Mesothelial cell of epicardium (in vitro differentiated cells): ENCODE measurements at places on chromosomes 5 and 9.

DNA sequence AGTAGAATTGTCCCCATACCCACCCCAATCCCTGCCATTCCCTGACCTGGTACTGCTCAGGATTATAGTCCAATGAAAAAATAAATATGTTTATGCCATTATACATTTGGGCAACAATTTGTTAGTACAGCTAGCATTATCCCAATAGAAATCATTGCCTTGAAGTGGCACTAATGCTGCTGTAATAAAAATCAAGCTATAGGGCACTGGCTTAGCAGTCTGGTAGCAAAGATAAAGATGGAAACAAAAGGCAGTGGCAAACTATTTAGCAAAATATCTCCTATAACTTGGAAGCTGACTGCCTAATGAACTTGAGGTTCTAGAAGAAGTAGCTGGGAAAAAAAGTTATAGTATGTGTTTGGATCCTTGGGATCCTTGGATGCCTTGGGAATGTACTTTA lies 2.2 kb upstream of the TOPORS start:
- DNase-seq, result no peak

- peak; percentile 54 for DNase-seq
Measured at GRCh38 chr9:137241490-137242268, 592 bp downstream of the TUBB4B start.

GRCh38 chr5:58360794-58361193 lies 99.1 kb downstream of the PLK2 start:
- no peak for DNase-seq

DNA sequence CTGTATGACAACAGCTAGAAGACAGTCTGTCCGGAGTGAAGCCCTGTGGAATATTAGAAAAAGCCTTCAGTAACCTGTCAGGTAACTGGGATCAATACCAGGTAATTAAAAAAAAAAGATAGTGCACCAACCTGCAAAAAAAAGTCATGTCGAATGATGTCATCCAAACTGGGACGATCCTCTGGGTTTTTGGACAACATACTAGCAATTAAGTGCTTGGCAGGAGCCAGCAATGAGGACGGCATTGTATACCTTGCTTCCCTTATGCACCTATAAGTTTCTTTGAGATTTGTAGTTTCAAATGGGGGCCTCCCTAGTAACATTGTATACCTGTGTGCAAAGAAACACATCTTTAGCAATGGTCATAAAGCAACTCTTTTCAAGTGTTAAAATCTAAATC lies 2.8 kb downstream of the PLK2 start:
- no peak for DNase-seq

- DNase-seq, result no peak
Measured at GRCh38 chr5:16065831-16066230, 113.8 kb downstream of the MARCHF11 start.

GRCh38 chr5:139426203-139426885 lies 13.0 kb downstream of the DNAJC18 start:
- no peak for DNase-seq

DNA sequence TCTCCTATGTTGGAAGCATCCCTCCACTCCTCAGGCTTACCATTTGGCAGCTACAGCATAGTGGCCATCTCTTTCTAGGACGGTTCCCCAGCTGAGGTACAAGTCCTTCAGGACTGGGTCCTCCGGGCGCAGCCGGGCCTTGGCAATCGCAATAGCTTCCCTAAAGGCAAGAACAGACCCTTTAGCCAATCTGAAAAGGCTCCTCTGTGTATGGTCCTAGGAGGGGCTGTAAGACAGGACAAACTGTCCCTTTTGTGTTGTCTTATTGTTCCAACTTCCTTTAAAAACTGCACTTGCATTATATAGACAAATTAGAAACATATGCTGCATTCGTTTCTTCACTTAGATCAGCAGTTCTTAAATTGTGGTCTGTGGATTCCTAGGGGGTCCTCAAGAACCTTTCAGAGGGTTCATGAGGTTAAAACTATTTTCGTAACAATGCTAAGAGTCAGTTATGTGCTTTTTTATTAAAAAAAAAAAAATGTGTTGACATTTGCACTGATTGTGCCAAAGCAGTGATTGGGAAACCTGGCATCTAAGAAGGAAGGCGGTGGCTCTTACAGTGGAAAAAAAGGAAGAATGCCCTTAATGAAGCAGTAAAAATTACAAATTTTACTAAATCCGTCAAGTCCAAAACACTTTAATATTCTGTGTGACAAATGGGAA lies 38.7 kb downstream of the GEMIN5 start:
- DNase-seq, result no peak

- DNase-seq, result no peak
Measured at GRCh38 chr9:99181621-99182020, 40.1 kb downstream of the ALG2 start.

GRCh38 chr5:96294884-96295202 lies 138.2 kb downstream of the PCSK1 start:
- no peak for DNase-seq

DNA sequence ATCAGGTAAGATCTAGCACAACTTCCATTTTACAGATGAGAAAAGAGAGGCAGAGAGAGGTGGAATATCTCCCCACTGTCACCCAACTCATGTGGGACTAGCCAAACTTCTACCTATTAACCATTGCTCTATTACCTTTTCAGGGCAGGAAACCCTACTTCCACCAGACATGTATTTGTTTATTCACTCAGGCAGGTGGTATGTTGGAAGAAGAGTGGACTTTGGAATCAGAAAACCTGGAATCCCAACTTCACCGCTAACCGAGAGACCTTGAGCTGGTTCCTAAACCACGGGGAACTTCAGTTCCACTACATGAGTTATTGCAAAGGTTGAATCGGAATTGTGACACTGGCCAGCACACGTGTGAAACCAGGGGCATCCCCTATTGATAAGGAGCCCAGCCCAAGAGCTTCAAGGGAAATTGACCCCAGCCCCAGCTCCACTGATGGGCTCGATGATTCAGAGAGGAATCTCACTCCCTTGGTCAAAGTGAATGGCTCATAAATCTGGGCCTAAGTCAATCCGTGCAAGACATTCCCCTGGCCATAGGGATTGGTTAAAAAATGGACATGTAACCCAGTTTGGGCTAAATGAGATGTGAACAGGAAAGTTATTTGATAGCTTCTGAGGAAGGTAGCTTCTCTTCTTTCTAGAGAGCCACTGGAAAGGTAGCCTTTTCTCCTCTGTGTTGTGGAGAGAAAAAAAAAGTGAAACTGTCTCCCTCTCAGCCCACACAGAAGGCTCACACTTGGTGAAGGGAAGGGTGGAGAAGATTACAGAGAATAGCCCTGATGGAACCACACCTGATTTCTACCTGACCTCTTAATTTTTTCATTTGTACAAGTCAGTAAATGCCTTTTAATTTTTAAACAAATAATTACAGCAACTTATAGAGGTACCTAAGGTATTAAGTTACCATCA lies 5.5 kb upstream of the GLIS3 start:
- DNase-seq, result no peak

DNA sequence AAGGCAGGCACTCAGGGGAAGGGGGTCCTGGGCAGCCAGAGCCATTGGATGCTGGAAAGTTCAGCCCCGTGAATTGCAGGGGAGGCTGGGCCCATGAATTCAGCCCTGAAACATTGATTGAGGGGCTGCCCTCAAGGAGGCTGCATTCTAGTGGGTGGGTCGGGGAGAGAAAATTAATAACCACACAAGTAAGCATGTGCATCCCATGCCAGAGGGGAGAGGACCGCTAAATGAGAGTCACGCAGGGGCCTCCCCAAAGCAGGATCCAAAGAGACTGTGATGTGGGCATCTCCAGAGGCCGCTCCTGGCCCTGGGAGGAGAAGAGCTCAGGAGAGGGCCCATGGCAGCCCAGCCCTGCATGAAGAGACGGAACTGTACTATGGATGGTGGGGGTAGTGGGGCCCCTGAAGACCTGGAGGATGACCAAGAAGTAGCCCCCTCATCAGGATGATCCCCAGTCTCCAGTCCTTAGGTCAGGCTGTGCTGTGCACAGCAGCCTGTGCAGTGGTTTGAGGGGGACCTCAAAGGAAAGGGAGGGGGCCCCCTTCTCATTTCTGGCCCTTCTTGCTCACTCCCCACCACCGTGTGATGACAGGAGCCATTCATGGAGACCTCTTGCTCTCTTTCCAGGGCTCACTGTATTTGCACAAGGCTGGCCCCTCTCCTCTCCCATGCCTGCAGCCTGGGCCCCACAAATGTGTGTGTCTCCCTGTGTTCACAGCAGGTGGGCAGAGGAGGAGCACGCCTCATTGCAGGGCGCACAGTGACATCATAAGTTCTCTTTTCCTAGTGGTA lies 233.6 kb upstream of the IRX1 start:
- DNase-seq, result no peak

DNA sequence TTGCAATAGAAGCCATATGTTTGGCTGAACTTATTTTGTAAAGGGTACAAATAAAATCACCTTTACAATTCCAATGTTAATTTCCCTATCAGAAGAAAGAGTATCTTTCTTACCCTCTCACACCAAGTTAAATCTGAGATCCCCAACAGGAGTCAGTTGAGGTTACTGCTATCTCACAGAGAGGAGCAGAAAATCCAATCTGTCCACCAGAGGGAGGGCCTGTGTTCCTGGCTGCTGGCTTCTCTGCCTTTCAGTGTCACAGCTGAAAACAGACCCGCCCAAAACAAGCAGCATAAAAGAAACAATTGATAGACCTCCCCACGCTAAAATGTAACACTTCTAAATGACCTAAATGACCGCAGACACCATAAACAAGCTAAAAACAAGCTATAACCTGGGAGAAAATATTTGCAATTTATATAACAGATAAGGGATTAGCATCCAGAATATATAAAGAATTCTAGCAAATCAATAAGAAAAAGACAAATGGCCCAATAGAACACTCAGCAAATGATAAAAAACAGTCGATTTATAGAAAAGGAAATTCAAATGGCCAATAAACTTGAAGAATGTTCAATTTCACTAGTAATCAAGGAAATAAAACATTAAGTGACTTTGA lies 24.5 kb upstream of the MVB12B start:
- DNase-seq, result no peak

- DNase-seq, result no peak
Measured at GRCh38 chr9:130898552-130898852, 1.9 kb upstream of the QRFP start.

- DNase-seq, result no peak
Measured at GRCh38 chr5:179258001-179258921, 87.0 kb downstream of the ADAMTS2 start.

- peak; percentile 64 for DNase-seq
Measured at GRCh38 chr5:4295663-4296339, 700.2 kb downstream of the IRX1 start.

DNA sequence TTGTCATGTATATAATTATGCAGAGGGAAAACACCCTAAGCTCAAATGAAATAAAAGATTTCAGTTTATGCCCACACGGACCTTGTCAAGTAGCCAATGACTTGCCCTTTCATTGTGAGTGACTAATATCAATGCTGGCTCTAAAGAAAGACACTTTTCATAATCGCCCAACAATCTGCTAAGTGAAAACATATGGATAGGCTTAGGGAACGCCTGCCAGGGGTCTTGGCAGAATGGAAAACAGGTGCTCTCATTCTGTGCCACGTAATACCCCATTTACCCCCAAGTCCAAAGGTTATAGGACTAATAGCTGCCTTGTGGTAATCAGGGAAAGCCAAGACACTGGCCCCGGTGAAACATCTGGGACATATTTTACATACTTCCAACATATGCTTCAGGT lies 157.7 kb downstream of the SLF1 start:
- DNase-seq, result no peak

DNA sequence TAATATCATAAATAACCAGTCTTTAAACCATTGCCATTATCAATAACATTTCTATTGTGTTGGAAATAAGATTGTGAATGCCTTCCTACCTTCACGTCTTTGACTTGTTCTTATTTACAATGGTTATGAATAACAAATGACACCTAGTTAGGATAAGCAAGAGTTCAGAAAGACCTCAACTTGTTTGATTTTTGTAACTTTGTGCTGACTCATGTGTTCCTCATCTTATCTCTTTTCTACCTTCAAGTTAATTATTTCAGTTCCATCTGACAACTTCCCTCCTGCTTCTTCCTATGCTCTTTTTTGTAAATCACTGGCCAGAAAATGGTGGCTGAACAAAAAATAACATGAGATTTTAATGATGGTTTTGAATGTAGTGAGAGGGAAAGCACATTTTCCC lies 538.5 kb upstream of the TUSC1 start:
- DNase-seq, result no peak

DNA sequence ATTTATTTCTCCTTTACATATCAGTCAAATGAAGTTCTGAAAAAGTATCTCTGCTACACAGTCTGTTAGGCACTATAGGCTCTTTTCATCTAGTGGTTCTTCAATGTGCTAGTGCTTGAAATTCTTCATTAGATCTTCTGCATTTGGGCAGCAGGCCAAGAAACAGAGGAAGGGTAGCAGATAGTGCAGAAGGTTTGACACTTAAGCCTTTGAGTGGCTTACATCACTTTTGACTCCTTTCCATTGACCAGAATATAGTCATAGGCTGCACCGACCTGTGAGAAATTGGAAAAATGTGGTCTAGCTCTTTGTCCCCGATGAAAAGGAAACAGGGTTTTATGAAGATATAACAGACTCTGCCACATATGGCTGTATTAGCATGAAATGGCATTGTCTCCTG lies 459.5 kb upstream of the PTGER4 start:
- no peak for DNase-seq

GRCh38 chr9:113609562-113610318 lies 146.2 kb downstream of the RGS3 start:
- no peak for DNase-seq

- no peak for DNase-seq
Measured at GRCh38 chr5:58717303-58718007, 134.6 kb downstream of the RAB3C start.

- no peak for DNase-seq
Measured at GRCh38 chr5:172642051-172642409, 967 bp downstream of the NEURL1B start.

DNA sequence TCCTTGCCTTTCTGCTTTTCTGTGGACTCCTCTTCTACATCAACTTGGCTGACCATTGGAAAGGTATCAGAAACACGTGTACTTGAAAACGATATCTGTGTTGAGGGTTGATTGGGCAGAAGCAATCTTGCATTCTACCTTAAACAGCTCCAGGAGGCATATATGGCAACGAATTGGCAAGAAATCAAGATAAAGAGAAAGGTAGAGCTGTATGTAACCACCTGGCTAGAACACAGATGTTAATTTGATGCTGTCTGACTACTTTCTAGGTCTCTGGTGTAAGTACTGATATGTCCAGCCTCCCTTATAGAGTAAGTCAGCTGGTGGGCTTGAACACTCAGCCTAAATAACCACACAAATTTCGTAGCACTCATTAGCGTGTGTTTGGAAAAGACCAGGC lies 1.3 kb downstream of the MAN1B1 start:
- DNase-seq, result no peak

DNA sequence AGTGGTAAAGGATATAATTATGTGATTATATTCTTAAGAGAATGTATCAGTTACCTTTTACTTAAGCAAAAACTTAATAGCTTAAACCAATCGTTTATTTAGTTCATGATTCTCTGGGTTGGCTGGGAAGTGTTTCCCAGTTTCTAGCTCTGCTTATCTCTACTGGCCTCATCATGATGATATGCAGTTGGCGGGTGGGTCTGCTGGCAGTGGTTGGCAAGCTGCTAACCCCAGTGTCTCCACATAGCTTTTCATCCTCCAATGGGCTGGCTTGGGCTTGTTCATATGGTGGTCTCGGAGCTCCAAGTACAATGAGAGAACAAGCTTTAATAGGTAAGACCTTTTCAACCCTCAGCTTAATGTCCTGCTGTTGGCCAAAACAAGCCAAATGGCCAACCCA lies 43.8 kb downstream of the ABLIM3 start:
- DNase-seq, result no peak

- DNase-seq, result no peak
Measured at GRCh38 chr9:90034071-90034470, 429.3 kb downstream of the GADD45G start.
